GM23248 (cell line): ENCODE measurements at places on chromosomes 4 and X. TPM values are rescaled to one million over a fixed set of nuclear protein-coding genes. Genes with fewer than 3 reads are reported as not detected.

DNA sequence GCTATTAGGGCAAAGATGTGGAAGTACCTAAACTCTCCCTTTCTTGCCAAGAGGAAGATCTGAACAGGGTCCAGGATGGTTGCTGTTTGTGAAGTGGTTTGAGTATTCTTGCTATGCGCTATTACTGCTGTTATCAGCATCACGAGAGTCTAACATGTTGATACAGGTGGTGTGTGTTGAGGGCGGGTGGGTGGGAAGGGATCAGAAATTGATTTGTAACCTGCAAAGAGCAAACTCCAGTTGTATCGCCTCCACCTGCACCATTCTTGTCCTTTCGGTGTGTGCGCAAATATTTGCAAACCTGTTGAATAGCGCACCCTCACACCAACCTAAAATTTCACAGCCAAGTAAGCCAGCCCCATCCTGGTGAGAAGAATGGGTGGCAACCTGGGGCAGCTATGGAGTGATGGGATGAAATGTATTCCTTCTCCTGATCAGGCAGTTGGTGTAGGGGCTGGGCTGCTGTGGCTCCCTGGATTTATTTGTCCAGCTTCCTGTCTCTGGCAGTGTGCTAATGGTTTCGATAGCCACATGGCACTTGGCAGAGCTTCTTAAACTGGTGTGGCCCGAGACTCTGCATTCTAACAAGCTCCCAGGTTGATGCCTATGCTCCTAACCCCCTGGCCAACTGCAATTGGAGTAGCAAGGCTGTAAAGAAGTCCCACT is 102.6 kb upstream of the SCML1 start:
- no peaks in the 10 kb centered on the region for H3K36me3 ChIP-seq
- H3K27ac ChIP-seq: no peak overlapping the region
- no peak for DNase-seq

GRCh38 chr4:12211636-12212035 is 782.9 kb upstream of the HS3ST1 start:
- H3K4me3 ChIP-seq: no peak overlapping the region
- H3K36me3 ChIP-seq: no peaks in the 10 kb centered on the region
- H3K4me1 ChIP-seq: no peaks in the 10 kb centered on the region
- H3K27me3 ChIP-seq: no peaks in the 10 kb centered on the region

Gene MAGEA2B
- not detected in 2 replicates for polyA plus RNA-seq

DNA sequence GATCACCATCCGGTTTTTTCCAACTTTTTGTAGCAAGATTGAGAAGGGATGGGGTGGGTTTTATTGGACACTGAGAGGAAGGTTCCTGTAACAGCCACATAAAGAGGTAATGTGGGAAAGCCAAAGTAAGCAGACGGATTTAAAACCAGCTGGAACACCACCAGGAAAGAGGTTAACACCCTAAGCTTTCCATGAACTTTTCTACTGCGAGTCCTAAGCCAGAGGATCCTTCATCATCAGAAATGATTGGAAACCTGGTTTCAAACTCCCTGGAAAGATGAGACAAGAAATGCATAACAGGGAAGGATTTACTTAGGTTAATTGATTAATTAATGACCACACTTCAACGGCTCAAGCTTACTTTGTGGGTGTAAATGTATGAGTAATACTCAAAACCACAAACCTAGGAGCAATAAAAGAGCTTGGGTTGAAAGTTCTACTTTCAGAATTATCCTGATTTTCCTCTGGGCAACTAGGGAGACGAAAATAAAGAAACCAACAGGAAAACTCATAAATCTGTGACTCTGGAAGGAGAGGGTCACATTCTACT is 91.5 kb downstream of the COX18 start:
- H3K4me3 ChIP-seq: no peak overlapping the region
- H3K4me1 ChIP-seq: peaks cover 18% of the 10 kb centered on the region
- H3K27ac ChIP-seq: no peak overlapping the region
- H3K27me3 ChIP-seq: no peaks in the 10 kb centered on the region
- no peaks in the 10 kb centered on the region for H3K36me3 ChIP-seq

GRCh38 chr4:145530662-145531061 is 49.0 kb downstream of the SMAD1 start:
- no peak for DNase-seq
- no peak overlapping the region for H3K4me3 ChIP-seq
- no peak overlapping the region for H3K27ac ChIP-seq
- H3K36me3 ChIP-seq: no peaks in the 10 kb centered on the region
- H3K27me3 ChIP-seq: no peaks in the 10 kb centered on the region
- H3K4me1 ChIP-seq: 0 out of 2 replicates have a peak, but pooled peaks cover 6% of the 10 kb centered on the region

Gene FABP2
- polyA plus RNA-seq: not detected in 2 replicates

Gene PARM1
- polyA plus RNA-seq: 0.14 TPM in 1 of 2 replicates, not detected in the other
